ENCODE measurements at places on chromosomes 5 and 9. TPM values are rescaled to one million over a fixed set of nuclear protein-coding genes. Genes with fewer than 3 reads are reported as not detected.

DNA sequence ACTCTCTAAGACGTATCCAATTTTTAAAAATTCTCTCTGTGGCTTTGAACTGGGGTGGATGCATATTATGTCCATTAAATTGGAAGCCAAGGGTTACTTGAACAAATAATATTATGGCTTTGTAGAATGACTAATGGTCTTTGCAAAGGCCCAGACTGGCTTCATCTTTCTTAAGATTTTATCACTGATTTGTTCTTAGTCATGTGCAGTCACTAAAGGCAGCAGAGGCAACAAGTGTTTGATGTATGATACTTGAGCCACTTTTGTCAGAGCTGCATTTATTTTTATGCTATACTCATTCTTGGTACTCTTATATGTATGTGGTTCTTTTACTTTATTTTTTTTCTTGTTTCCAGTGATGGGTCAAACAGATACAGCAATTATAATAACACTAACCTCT lies 152.2 kb downstream of the NR2F1-AS1 start:
- no peak overlapping the region for H3K4me3 ChIP-seq
- H3K4me1 ChIP-seq, result no peaks in the 10 kb centered on the region
- no peak for DNase-seq
- H3K27ac ChIP-seq, result no peak overlapping the region

DNA sequence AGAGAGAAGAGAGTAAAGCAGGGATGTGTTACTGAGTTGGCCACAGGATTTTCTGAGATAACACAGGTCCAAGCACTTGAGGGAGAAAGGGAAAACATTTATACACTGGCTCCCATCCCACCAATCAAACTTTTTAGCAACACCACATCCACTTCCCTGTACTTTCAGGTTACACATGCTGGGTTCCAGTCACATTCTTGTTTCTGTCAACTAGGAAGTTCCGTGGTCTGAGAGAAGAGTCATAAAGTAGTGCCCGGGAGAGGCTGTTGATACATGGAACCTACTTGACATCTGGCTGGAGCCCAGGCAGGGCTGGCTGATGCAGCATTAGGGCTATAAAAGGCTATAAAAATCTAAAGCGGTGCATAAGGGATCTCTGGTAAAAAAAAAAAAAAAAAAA lies 473.9 kb upstream of the COX7C start:
- no peaks in the 10 kb centered on the region for H3K36me3 ChIP-seq
- peak; percentile 58 for DNase-seq
- no peak overlapping the region for H3K4me3 ChIP-seq
- H3K27me3 ChIP-seq, result no peaks in the 10 kb centered on the region
- no peaks in the 10 kb centered on the region for H3K4me1 ChIP-seq
- H3K27ac ChIP-seq, result no peak overlapping the region

DNA sequence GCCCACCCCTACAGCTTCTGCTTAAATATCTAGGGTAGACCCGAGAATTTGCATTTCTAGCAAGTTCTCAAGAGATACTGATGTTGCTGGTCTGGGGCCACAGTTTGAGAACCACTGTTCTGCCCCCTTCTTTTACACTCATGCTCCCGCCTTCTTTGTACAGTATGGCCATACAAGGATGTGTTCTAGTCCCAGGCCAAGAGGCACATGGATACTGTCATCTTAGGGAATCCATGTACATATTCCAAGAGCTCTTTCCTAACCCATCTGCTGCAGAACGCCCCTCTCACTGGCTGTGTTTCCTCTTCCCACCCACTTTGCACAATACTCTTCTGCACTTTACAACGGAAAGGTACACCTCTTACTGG lies 44.4 kb downstream of the FGF18 start:
- no peak for DNase-seq
- H3K36me3 ChIP-seq, result no peaks in the 10 kb centered on the region
- H3K27me3 ChIP-seq, result no peaks in the 10 kb centered on the region
- H3K4me3 ChIP-seq, result no peak overlapping the region
- no peaks in the 10 kb centered on the region for H3K4me1 ChIP-seq

GRCh38 chr9:125587819-125588460 lies 119.1 kb downstream of the MAPKAP1 start:
- H3K4me3 ChIP-seq, result no peak overlapping the region
- H3K27ac ChIP-seq, result no peak overlapping the region
- H3K27me3 ChIP-seq, result no peaks in the 10 kb centered on the region
- no peaks in the 10 kb centered on the region for H3K4me1 ChIP-seq
- no peaks in the 10 kb centered on the region for H3K36me3 ChIP-seq

DNA sequence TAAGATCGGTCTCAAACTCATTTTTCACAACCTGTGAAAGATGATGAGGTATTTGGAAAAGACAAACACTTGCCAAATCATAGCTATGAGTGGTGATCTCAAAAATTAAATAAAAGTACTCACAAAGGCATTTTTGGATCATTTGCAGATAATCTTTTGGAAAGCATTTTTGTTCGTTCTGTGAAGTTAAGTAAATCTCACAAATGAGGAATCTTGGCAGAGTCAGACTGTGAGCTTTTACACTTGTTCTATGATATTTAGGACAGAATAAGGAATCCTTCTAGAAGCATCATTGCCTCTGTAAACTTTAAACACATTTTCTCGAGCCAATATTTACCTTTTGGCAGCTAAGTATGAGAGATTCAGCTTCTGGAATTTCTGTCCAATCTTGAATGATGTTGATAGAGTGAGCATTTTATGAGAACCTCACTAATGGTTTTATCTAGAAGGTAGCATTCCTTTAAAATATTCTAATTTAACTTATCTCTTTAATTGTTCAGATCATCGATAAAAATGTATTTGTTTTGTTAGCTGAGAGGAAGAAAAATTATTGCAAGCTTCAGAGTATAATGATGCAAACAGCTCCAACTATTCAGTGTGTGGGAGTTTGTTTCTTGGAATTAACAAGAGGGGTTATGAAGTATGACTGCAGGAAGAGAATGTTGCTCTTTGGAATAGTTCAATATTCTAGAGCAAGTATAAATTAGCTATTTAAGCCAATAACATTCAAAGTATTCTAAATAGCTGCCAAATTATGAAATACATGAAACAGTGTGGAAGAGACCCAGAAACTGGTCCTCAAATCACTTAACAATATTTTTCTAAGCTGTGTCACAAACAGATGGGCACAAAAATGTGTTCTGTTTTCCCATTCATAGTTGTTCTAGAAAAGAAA lies 48.6 kb upstream of the SLCO6A1 start:
- H3K4me1 ChIP-seq, result no peaks in the 10 kb centered on the region
- no peak overlapping the region for H3K4me3 ChIP-seq
- H3K36me3 ChIP-seq, result no peaks in the 10 kb centered on the region
- H3K27ac ChIP-seq, result no peak overlapping the region

FAM163B gene
- not detected for total RNA-seq

DNA sequence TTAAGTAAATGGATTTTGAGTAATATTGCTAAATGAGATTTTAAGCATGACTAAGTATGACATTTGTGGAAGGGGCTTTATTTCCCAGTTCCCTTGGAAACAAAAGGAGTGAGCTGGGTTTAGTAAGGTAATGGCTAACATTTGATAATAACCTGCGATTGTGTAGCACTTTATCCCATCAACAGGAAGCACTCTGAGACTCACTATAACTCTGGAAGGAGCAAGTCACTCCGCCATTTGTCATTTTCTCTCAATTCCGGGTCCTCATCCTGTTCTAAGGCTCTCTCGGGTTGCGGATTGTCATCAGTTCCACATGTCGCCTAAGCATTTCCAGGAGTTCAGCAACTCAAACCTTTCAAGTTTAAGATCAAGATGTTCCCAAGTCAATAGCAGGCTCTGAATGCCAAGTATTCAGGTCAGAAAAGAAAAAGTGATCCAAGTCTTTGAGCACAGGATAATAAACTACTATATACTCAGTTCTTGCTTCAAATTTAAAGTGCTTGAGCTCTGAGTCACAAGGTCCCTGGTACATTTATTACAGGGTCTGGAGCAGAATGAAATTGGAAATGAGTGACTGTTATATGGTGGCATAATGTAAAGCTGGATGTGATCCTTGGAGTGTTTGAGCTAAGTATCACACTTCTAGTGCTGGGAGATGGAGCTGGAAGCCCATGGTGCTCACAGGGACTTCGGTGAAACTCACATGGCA lies 39.3 kb downstream of the CAPSL start:
- DNase-seq, result no peak
- H3K36me3 ChIP-seq, result no peaks in the 10 kb centered on the region
- no peak overlapping the region for H3K4me3 ChIP-seq
- no peaks in the 10 kb centered on the region for H3K4me1 ChIP-seq
- no peaks in the 10 kb centered on the region for H3K27me3 ChIP-seq
- no peak overlapping the region for H3K27ac ChIP-seq

DNA sequence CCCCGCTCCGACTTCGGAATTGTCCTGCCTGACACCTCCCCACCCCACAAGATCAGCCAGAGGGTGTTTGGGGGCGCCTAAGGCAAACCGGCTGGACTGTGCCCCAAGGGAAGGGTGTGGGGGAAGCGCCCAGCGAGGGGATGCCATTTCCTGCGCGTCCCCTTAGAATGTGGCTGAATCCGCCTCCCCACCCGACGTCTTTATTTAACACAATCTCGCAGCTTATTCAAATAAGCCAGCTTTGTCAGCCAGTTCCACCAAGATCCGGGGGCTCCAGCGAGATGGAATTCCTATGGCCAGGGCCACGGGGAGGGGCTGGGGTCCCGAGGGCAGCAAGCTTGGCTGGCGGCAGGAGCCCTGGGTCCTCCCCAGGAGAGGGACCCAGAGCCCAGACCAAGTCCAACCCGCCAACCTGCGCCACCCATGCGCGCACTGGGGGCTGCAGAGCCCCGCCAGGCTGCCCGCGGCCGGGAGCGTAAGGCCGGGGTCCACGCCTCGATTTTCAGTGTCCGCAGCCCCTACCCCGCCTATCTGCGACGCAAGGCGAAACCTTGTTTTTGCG lies 7.4 kb downstream of the IRX4 start:
- no peaks in the 10 kb centered on the region for H3K36me3 ChIP-seq
- no peak overlapping the region for H3K4me3 ChIP-seq
- H3K4me1 ChIP-seq, result peaks cover 17% of the 10 kb centered on the region
- no peak for DNase-seq
- peaks cover 33% of the 10 kb centered on the region for H3K27me3 ChIP-seq

GRCh38 chr5:139501381-139501780 lies 18.8 kb upstream of the STING1 start:
- H3K4me1 ChIP-seq, result no peaks in the 10 kb centered on the region
- H3K27me3 ChIP-seq, result no peaks in the 10 kb centered on the region
- DNase-seq, result no peak

GRCh38 chr9:117008461-117008860 lies 321.4 kb downstream of the TRIM32 start:
- H3K4me3 ChIP-seq, result no peak overlapping the region
- no peaks in the 10 kb centered on the region for H3K4me1 ChIP-seq
- H3K27me3 ChIP-seq, result no peaks in the 10 kb centered on the region
- DNase-seq, result no peak

DNA sequence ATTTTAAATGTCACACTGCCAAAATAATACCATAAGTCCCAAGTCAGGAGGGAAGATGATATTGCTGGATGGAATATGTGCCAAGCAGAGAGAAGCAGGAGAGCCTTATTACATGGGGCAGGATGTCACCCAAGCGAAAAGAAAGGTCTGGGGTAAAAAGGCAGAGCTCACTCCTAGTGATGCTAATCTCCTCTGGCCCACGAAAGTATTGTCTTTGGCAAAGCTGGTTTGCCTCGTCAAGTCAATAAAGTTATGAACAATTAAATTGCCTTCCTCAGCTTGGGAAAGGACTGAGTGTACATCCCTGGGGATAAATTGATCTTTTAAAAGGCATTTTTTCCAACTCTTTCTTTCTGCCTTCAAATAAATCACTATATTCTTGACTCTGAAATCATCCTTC lies 220.6 kb downstream of the DMAC1 start:
- no peak overlapping the region for H3K4me3 ChIP-seq
- no peaks in the 10 kb centered on the region for H3K36me3 ChIP-seq
- DNase-seq, result no peak
- no peaks in the 10 kb centered on the region for H3K27me3 ChIP-seq
- no peaks in the 10 kb centered on the region for H3K4me1 ChIP-seq

DNA sequence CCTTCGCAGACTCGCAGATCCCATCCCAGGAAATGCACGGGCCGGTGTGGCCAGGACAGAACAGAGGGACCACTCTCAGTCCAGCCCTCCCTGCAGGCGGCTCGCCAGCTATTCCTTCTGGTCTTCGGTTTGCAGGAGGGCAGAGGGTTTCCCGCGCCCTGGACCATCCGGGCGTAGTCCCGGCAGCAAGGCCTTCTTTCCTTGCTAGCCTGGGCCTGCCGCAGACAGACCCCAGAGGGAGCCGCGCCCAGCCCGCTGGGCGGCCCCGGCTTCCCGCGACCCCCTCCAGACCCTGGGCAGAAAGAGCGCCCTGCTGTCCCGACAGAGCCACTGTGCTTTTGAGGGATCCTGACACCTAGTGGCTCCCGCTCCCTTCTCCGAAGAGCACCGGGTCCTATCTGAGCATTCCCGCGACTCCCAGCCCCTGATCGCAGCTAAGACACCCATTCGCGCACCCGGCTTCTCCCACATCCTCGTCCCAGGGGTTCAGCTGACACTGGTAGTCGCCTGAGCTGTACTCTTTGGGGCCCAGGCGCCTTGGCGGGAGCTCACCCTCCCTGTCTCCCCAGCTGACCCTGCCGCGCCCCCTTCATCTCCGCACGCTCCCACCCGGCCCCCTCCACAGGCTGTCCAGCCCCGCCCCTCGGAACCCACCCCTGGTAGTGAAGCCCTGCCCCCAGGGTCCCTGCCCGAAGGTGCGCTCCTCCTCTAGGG lies 1.1 kb downstream of the CFAP90 start:
- no peaks in the 10 kb centered on the region for H3K27me3 ChIP-seq
- DNase-seq, result peak; percentile 27
- H3K4me3 ChIP-seq, result peak overlapping the region; percentile 10
- H3K4me1 ChIP-seq, result peaks cover 11% of the 10 kb centered on the region
- no peak overlapping the region for H3K27ac ChIP-seq
- H3K36me3 ChIP-seq, result no peaks in the 10 kb centered on the region

DNA sequence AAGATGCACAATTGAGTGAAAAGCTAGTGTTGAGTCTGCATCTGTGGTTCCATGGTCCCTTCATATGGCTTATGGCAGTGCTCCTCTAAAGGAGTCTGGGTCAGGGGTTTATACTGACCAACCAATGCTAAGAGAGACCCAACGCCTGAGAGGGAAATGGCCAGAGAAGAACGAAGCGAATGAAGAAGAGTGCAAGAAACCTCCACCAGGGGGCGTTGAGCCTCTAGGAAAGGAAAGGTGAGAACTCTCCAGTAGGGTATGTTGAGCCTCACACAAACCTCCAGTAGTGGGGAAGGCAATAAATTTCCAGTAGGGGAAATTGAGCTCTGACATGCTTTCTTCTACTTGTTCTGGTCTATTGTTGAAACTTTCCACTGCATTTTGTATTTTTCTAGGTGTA lies 470.6 kb downstream of the PRDM9 start:
- no peaks in the 10 kb centered on the region for H3K27me3 ChIP-seq
- no peaks in the 10 kb centered on the region for H3K4me1 ChIP-seq
- H3K27ac ChIP-seq, result no peak overlapping the region
- no peak overlapping the region for H3K4me3 ChIP-seq

- H3K4me1 ChIP-seq, result peaks cover 44% of the 10 kb centered on the region
- no peaks in the 10 kb centered on the region for H3K36me3 ChIP-seq
- no peak overlapping the region for H3K4me3 ChIP-seq
- no peak overlapping the region for H3K27ac ChIP-seq
Measured at GRCh38 chr9:21331676-21332402, 3.4 kb downstream of the KLHL9 start.

GRIA1 gene
- total RNA-seq, result 0.68 TPM
